SK-N-SH (cell line): ENCODE measurements at places on chromosomes 2 and 18.

DNA sequence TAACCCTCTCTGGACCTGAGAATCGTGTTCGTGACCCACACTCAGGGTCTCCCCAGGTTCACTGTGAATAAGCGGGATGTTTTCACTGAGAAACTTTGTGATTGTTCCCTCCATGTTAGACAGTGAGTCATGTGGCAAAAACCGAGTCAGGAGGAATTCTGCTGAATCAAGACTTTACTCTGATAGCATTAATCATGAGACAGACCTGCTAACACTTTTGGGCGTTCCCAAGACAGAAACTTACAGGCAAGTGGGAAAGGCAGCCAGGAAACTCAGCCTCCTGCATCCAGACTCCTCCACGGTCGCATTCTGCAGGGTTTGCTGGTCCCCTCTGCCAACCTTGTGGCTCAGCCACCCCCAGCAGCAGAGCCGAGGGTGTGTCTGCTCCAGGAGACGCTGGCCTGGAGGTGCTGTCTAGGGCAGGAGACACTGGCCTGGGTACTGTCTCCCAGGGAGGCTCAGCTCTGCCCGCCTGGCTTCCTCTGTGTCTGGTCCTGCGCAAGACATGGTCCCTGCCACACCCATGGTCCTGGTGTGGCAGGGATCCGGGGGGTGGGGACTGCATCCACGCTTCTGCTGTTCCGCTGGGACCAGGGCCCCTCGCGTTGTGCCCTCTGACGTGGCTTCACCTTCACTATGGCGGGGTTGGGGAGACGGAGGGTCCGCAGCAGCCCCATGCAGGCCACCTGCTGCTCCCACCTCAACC is 177.4 kb downstream of the TWIST2 start:
- peaks cover 33% of the 10 kb centered on the region; the same call in 1 of the 2 replicates for H3K4me1 ChIP-seq
- H3K36me3 ChIP-seq, result no peaks in the 10 kb centered on the region
- DNase-seq, result peak; percentile 50
- no peak overlapping the region for H3K4me3 ChIP-seq

DNA sequence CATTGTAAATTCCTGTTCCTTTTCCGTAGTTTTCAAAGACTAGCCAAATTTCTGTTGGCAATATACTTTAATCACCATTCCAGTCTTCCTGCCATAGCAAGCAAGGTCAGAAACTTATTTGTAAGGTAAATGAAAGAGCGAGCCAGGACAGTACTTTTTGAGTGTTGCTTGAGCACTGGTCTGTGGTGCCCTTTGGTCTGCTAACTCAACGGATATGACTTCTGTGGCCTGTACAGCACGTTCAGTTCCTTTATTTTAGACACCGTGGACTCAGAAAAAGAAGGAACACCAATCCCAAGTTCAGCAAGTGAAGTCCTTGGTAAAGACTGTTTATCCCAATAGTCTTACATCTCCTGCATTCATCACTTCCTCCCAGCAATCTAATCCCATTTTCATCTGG is 166.3 kb downstream of the MYO1B start:
- peaks cover 84% of the 10 kb centered on the region for H3K36me3 ChIP-seq
- no peak for DNase-seq
- H3K4me3 ChIP-seq, result no peak overlapping the region
- no peaks in the 10 kb centered on the region for H3K4me1 ChIP-seq
- no peaks in the 10 kb centered on the region for H3K27me3 ChIP-seq

DNA sequence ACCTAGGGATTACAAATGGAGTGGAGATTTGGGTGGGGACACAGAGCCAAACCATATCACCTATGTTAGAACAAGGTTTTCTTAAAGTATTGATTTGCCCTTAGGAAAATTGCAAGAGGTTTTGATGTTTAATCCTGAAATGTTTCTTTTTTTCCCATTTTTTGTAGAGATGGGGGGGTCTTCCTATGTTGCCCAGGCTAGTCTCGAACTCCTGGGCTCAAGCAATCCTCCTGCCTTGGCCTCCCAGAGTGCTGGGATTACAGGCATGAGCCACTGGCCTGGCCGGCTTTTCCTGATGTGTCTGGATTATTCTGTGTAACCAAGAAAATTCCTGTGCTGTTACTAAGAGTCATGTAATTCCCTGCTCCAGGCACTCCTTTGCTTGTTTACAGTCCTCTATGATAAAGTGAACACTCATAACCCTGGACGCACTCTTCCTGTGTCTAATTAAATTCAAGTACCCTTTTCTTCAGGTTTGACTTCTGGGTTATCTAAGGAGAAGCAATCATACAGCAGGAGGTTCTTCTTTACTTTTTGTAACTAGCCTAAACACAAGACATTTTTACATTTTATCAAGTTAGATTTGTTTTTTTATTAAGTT is 15.0 kb upstream of the CTDP1 start:
- no peaks in the 10 kb centered on the region for H3K4me1 ChIP-seq
- H3K27ac ChIP-seq, result no peak overlapping the region
- H3K4me3 ChIP-seq, result no peak overlapping the region
- H3K36me3 ChIP-seq, result no peaks in the 10 kb centered on the region
- H3K27me3 ChIP-seq, result peaks cover 56% of the 10 kb centered on the region
- no peak for DNase-seq

DNA sequence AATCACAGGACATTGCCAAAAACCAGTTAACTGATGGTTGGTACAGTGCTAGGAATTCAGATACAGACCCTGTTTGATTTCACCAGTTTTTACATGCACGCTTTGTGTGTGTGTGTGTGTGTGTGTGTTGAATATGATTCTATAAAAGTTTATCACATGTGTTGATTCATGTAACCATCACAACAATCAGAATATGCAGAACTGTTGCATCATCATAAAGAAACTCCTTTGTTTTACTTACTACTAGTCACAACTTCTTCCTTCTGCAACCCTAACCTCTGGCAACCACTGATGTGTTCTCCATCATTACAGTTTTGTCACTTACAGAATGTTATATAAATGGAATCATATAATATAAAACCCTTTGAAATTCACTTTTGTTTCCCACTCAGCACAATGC is 144.8 kb upstream of the CYP26B1 start:
- H3K36me3 ChIP-seq, result no peaks in the 10 kb centered on the region
- no peak overlapping the region for H3K27ac ChIP-seq
- H3K4me3 ChIP-seq, result no peak overlapping the region
- DNase-seq, result no peak
- H3K27me3 ChIP-seq, result no peaks in the 10 kb centered on the region

DNA sequence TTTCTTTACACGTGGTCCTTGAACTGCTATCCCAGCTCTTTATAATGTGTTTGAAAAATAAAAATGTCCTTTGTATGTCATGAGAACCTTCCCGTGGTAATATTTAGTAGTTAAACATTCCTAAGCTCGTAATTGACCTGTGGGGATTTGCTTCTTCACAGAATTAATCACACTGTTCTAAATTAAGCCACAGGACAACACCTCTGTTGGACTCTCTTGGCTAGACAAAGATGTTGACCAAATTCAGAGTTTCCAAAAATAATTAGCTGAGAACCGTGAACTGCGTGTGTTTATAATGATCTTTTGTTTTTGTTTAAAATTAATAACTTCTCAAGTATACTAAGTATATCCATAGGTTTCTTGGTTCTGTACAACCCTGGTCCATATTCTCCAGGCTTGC is 146.1 kb downstream of the GBX2 start:
- peaks cover 4% of the 10 kb centered on the region; the same call in 1 of the 2 replicates for H3K36me3 ChIP-seq
- no peaks in the 10 kb centered on the region for H3K27me3 ChIP-seq
- H3K4me3 ChIP-seq, result no peak overlapping the region
- no peaks in the 10 kb centered on the region for H3K4me1 ChIP-seq
- no peak for DNase-seq

DNA sequence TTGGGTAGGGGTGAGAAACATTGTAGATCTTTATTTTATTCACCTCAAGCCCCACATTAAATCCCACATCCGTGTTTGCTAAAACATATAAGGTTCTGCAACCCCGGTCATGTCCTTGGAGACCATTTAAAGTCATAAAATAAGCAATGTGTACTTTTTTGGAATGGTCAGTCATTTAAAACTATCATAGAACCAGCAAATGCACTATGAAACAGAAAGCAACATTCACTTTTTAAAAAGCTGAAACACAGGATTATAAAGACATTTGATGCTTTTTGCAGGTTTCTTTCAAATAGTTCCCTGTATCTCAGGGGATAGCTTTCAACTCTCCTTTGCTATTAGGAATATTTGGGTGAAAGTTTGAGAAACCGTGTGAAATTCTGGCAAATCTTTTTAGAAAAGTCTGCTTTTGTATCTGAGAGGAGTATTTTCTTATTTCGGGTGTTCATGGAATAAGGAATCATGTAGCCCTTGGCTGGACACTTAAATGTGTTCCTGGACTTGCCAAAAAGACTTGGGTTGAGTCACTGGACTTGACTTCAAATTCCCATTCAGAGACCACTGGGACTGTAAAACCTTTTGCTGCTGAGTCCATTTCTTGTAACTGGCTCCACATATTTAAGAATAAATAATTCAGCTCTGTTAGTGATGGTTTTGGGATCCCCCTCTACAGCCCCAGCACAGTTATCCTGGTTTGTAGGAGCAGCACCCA is 5.9 kb upstream of the CETN1 start:
- H3K27ac ChIP-seq, result no peak overlapping the region
- no peak overlapping the region for H3K4me3 ChIP-seq
- DNase-seq, result no peak
- no peaks in the 10 kb centered on the region for H3K4me1 ChIP-seq
